ENCODE measurements at places on chromosomes 12 and 14.
A peak's percentile ranks its signal among the peaks of the same experiment; 100 is the strongest.

GRCh38 chr12:47939009-47939601 lies 24.3 kb upstream of the TMEM106C start:
- peak; percentile 16 for DNase-seq

DNA sequence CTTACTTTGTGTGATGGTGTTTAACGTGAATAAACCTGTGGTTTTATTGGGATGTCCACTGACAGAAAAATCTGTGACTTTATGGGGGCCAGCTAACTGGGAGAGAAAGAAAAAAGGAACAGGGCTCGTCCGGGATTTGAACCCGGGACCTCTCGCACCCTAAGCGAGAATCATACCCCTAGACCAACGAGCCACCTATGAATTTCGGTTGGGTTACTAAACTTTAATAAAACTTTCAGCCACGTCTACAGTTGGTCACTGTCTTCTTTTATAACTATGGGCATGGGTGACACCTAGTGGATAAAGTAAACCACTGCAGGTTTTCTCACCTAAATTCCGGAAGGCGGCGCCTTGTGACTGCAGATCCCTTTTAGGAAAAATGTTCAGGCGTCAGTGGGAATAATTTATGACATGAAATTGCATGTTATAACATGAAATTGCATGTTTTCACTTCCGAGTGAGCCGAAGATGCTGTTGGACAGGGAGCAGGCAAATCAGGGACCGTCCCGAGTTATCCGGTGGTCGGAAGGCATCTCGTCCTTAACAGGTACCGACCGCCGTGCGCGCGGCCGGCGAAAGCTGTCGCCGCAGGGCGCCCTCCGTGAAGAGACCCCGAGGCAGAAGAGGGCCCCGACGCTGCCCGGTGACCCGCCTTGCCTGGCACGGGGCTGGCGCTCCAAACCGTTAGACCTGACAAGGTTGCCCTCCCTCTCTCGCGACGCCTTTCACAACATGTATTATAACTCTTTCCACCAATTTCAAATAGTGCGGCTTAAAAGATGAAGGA lies 18.2 kb upstream of the RNASE12 start:
- peak; percentile 83 for DNase-seq

GRCh38 chr12:94862421-94862820 lies 141.1 kb downstream of the NDUFA12 start:
- DNase-seq, result no peak

DNA sequence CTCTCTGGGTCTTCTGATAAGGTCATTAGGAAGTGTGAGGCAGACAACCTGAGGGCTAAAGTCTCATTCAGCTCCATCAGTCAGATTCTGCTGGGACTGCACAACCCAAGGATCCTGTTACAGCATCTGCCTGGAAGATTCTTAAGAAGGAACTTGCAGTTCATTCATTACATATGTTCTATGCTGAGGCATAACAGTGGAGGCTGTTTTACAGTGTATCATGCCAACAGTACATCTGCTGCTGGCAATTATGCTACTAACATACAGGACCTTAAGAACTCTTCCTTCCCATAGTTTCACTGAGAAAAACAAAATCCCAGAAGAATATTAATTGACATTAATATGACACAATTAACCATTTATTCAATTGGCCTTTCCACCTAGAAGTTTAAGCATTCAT lies 968.6 kb downstream of the DIO2 start:
- no peak for DNase-seq

- DNase-seq, result no peak
These were observed 25.5 kb downstream of the CEP83 start for GRCh38 chr12:94434171-94434570.

DNA sequence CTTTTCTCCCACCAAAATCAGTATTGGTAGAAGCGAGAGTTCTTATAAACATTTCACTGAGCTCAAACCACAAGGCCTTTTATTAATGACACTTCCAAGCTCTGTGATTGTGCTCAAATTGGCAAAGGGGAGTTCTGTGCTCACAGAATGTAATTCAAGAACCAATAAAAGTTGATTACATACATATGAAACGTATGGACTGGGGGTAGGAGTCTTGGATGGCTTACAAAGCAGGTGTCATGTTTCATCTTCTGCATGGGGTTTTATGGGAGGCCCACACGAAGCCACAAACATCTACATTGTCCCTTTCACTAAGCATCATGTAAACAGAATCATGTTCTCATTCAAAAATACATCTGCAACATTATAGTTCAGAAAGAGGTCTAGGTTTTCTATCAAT lies 828.3 kb downstream of the VRK1 start:
- DNase-seq, result no peak

DNA sequence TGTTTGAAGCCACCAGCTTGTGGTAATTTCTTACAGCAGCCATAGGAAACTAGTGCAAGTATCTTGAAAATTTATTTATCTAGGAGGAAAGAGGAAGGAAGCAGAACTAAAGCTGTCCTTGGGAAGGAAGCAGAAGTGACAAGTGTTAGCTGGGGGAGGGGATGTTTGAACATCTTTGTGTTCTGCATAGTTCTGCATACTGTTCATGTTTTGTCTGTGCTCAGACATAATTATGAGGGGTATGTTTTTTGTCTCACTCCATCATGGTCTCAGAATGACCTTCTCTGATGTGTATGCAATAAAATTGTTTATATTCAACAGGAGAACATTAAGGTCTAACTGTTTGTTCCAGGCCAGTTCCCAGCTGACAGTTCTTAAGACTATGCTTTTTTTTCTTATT lies 606.5 kb downstream of the GALC start:
- no peak for DNase-seq

DNA sequence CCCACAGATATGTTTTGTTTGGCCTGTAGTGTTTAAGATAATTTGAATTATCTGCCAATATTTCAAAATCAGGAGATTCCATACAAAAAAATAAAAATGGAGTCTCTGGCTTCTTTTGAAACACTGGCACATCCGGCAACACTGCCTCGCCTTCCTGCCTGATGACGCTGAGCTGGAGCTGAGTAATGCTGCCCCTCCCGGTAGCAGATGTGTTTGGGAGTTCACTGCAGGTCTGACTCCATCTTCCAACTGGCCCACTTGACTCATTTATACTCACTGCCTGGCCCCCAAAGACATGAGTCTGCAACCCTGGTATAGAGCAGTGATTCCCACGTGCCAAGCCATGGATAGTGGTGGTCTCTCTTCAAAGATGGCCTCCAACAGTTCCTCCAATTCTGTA lies 7.4 kb downstream of the CIT start:
- DNase-seq, result no peak

GRCh38 chr12:55132816-55133215 lies 6.6 kb downstream of the OR9K2 start:
- DNase-seq, result no peak

DNA sequence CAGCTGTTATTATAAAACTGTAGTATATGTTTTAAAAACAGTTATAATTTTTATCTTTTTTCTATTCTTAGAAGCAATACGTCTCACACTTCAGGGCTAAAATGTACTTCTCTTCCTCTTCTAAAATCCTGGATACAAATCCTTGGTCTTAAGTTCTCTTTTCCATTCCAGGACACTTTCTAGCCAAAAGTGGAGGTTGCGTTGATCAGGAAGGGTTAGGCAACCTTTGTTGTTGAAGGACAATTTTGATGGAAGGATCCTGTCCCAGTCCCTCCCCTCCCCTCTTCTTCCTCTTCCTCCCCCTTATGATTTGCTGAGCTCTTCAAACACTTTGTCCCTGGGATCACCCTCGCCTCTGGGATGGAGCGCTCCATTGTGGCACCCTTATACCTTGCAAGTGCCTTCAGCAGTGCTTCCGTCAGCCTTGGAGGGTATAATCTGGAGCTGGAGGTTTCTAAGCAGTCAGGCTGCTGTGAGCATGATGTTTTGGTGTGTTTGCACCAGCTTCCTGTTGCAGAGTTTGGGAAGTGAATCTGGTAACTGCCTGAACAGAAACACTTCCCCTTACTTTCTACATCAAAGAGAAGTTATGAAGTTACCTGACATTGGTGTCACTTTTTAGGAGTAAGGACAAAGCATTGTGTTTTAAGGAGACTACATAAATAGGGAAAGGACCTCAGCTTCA lies 87.4 kb upstream of the SLC38A2 start:
- DNase-seq, result no peak

- DNase-seq, result no peak
These were observed 32.6 kb downstream of the ETNK1 start for GRCh38 chr12:22657538-22657937.

DNA sequence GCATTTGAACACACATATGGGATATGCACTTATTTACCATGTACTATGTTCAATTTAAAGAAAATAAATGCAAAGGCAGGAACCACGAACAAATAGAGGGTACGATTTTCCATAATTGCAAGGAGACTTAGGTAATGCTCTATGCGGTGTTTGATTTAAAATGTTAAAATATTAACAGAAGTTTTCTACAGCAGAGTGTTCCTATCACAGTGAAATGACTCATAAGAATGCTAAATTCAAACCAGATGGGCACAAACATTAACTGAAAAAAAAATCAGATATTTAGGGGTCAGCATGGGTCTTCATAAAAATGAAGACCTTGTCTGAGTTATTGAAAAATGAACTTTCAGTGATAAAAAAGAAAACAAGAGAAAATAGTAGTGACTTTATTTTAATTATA lies 65.4 kb downstream of the LLPH start:
- DNase-seq, result no peak

- DNase-seq, result no peak
These were observed 36.2 kb upstream of the ETNK1 start for GRCh38 chr12:22588817-22589216.

DNA sequence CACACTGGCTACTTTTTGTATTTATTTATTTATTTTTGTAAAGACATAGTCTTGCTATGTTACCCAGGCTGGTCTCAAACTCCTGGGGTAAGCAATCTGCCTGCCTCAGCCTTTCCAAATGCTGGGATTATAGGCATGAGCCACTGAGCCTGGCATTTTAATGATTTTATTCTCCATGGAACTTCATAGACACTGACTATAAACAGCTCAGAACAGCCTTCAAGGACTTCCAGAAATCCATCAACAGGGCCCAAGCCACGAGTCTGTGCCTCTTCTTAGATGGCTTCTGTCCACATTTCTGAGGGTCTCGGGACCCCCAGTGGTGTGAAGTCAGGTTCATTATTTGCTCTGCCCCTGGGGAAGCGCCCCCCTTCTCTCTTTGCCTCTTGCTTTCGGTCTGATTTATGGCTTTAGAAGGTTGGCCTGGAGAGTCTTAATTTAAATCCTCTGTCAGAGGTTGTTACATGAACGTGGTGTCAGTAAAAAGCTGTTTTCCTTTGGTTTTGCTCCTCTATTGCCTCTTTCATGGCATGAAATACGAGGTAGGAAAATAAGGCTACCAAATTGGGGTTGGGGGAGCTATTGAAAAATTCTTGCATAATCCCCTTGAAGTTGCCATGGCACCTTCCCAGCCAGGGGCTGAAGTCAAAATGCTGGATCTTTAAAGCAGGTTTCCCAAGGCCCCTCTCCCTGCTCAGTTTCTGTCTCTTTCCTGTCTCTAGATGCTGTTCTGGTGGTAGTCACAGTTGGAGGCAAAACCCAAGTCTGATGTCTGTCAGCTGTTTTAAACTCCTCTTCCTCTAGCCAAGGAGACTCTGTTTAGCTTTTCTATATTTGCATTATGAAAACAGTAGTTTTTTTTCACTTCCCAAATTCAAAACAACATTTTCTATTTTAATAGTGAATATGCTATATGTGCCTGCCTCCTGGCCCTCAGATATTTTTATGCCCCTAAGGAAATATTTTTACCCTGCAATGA lies 129.4 kb downstream of the SMOC1 start:
- no peak for DNase-seq

DNA sequence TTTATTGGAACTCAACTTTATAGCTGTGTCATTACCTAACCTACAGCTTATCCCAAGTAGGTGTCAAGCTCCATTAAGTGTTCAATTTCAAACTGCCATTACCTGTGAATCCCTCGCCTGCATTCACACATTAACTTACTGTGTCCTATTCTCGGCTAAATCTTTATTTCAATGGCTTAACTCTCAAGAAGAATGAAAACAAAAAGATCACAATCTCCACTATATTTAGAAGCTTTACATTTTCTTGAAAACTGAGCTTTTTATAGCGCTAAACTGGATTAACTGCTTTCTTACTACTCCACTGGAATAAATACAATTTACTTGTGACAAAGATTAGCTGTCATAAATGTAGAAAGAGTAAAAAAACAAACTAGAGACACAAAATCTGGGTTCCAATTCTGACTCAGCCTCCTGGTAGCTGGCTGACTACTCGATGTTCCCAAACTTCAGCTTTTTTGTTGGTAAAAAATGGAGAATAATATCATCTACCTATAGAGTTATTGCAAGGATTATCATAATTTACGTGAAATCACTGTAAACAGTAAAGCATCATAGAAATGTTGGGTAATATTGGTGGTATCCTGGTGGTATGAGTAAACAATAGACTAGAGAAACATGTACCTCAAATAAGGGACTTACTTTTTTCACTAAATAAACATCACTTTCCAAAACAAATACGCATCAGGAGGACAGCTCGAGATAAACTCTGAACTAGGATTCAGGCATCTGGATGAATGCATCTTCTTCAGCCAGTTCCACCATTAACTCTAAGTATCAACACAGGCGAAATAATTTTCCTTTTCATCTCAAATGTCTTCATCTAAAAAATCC lies 1.7 kb downstream of the RALGAPA1 start:
- no peak for DNase-seq

GRCh38 chr12:2998789-2999264 lies 39.6 kb downstream of the TEAD4 start:
- DNase-seq, result no peak

DNA sequence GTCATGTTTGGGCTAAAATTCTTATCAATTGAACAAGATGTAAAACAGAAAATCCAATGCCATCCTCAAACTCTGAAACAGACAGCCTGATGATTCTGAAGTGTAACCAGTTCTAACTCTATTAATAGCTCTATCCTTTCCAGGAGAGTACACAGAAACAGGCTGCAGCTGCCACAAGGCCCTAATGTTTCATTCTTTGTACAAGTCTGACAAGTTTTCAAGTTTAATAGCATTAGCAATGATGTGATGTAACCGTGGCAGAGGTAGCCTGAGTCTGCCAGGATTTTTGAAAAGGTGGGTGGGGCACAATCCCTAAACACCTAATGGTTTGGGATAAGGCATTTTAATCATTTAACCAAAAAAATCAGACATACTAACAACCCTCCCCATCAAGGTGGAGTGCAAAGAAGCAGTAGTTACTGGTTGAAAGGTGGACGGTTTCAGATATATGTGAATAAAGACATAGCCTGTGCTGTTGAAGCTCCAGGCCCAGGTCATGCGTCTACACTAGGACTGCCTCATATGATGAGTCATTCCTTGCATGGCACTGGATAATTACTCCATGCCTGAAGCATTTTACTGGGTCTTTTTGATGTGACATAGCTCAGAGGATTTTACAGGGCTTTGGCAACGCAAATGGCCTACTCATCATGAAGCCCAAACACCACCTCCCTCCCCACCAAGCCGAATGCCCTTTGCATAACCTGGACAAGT lies 145.1 kb upstream of the GRIP1 start:
- DNase-seq, result no peak

GRCh38 chr14:36582011-36582873 lies at the start of gene NKX2-8:
NKX2-8 (minus strand) TSS chr14:36582614; CDS start chr14:36582389, 225 bp downstream.
- no peak for DNase-seq
